Activated CD4-positive, alpha-beta T cell treated with anti-CD3 and anti-CD28 coated beads, Interleukin-2, Interleukin-4, amounts not matched to agents 100 ng/mL and 50 ng/mL, durations not matched to agents 16 hours and 8 hours (primary cell): ENCODE measurements at places on chromosomes 2 and 18.

DNA sequence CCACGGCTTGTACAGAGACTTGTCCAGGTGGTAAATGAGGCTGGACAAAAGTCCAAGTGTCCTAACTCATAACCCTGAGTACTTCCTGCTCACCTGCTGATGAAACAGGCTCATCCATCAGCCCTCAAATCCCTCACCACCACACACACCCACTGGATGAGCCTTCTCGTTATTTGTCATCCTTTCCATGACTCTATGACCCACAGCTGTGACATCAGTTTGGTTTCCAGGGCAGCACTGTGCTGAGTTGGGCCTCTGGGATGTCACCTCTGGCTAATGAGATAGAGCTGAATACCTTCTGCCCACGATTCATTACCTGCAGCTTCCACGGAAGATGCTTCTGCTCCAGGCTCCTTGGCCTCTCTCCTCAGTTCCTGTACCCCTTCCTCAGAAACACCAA lies 39.4 kb downstream of the SLC14A2 start:
- DNase-seq = no peak

DNA sequence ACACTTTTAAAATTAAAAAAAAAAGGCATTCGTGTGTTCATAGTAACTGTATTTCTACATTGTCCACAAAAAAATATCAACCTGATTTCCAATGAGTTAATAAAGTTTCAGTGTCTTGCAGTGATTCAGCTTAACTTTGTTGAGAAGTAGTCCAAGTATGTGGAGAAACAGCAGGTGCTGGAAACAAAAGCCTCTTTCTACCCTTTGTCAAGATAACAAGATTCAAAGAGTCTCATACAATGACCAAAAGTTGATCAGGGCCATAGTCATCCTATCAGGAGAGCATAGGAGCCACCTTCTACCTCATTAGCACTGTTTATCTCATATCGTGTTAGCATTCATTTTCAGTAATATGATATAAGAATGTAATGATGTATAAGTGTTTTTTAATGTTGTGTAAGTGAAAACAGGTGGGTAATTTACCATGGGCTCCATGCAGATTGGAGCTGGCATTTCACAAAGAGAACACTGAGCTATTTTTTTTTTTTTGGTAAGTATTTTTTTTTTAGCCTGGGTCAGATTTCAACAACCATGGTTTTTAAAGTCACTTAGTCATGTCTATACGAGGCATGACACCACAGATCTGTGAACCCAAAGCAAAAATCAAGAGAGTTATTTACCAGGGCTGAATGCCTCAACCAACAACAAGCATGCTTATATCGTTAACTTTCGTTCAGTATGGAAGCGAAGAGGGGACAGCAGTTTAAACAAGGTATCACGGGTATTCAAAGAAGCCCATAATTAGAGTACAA lies 165.0 kb upstream of the ZNF521 start:
- no peak for DNase-seq

- DNase-seq = no peak
These were observed 47.7 kb downstream of the MAPRE2 start for GRCh38 chr18:35088921-35089320.

GRCh38 chr18:54378057-54378456 lies 20.4 kb downstream of the C18orf54 start:
- DNase-seq = peak; percentile 19

- peak; percentile 78 for DNase-seq
These were observed at the start of gene HMSD for GRCh38 chr18:63949068-63949737. HMSD (plus strand) TSS chr18:63949301; CDS start chr18:63953456, 4,155 bp downstream.

- no peak for DNase-seq
These were observed 1087.6 kb upstream of the PIK3C3 start for GRCh38 chr18:40867459-40867858.

GRCh38 chr2:181326661-181327060 lies 130.5 kb upstream of the ITGA4 start:
- no peak for DNase-seq

GRCh38 chr2:217086038-217086522 lies 226.2 kb upstream of the TNP1 start:
- DNase-seq = peak; percentile 40

DNA sequence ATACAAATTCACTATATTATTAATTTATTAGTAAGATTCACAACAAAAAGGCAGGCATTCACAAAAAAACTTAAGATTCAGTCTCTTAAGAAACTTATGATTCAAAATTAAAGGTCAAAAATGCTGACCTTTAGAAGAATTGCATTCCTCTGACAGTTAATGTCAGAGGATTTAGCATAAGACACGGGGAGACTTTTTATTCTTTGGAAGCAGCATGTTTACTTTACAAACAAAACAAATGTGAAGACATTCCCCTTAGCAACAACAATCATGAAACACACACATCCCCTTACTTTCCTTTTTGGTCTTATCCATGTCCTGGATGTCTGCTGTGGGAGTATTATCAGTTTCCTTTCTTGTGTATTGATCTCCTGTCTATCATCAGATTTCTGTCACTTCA lies 117.1 kb downstream of the RAD51AP2 start:
- DNase-seq = no peak

GRCh38 chr2:132951008-132951714 lies 281.2 kb upstream of the LYPD1 start:
- no peak for DNase-seq
